T-helper 9 cell (primary cell): ENCODE measurements at places on chromosomes 4 and X.

GRCh38 chrX:110287605-110288004, 30.3 kb downstream of the AMMECR1 start:
- no peak for DNase-seq

- DNase-seq = no peak
Measured at GRCh38 chrX:28997706-28998463, 410.6 kb downstream of the IL1RAPL1 start.

GRCh38 chr4:42440083-42440482, 42.8 kb downstream of the SHISA3 start:
- DNase-seq = no peak

GRCh38 chr4:89254847-89255246, 52.8 kb downstream of the GPRIN3 start:
- peak; percentile 19 for DNase-seq

DNA sequence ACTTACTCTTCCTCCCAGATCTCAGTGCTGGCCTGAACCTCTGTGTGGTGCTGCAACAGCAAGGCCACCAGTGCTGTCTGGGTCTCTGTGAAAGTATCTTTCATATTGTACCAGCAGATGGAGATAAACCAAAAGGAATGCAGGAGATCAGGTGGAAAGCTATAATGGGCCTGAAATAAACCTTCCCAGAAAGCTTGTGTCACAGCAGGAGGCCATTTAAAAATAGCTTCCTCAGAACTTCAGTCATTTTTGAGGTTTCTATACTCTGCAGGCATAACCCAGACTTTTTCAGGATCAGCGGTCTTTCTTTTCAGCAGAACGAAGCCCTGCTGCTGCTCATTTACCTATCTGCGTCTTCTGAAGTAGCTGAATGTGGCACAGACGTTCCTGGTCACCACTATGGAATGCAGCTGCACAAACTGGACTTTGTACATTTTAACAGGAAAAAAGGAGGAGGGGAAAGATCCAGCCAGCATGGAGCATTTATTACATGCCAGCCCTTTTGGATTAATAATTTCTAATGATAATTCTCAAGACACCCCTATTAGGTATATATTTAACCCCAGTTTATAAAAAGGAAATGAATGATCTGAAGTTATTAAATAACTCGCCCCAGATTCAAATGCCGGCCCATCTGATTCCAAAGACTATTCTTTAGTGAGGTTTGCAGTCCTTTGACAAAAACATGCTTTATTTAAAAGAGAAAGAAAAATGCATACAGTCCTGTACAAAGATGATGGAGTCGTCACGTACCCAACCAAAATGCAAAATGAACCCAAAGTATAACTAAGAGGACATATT, 119.7 kb downstream of the NFKB1 start:
- no peak for DNase-seq

- DNase-seq = no peak
Measured at GRCh38 chr4:40990236-40990898, 224.0 kb downstream of the APBB2 start.

DNA sequence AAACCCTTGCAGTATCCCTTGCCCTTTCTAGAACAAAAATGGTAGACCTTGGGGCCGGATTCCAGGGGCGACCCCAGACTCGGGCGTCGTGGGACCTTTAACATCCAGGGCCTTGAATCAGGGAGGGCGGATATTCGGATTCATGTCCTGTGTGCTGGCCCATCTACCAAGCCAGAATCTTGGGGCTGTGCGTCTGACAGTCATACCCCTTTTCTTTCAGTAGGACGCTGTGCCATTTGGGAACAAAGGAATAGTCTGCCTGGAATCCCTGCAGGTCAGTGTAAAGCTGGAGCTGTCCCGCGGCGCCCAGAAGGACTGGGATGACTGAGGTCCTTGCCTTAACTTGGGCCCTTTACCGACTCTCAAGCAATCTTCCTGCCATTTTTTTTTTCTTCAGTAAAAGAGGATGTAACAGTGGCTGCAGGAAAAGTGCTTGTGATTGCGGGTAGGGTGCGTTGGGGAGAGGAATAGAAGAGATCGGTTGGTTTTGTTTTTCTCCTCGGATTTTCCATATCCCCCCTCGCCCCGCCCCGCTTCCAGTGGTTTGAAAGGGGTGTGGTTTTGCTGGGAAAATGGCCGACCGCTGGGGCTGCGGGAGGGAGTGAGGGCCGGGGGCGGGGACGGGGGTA, 518 bp downstream of the ARMCX1 start:
- DNase-seq = no peak
